Mesenteric fat pad (tissue), 1 donor: ENCODE measurements at places on chromosomes 11 and 22. TPM values are rescaled to one million over a fixed set of nuclear protein-coding genes. Genes with fewer than 3 reads are reported as not detected.

The BATF2 gene
- total RNA-seq = 2.1 TPM

GRCh38 chr11:79174045-79175008 lies 266.5 kb downstream of the TENM4 start:
- no peak for DNase-seq

The CBLIF gene
- not detected for total RNA-seq

DNA sequence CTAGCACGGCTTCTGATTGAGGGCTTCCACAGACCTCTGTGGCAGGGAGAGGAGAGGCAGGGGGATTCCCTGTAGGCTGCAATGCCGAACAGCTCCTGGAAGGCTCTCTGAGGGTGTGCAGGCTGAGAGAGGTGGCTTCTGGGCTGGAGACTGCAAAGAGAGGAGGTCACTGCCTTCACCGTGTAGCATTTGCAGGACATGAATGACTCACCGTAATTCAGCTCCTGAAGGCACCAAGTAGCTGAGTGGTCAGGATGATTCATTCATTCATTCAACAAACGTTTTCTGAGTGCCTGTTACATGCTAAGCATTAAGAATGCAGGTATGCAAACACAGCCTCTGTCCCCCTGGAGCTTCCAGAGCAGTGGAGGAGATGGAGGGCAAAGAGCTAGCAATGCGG lies 18.0 kb upstream of the EIF3D start:
- DNase-seq = no peak

- DNase-seq = peak; percentile 64
Measured at GRCh38 chr11:118098996-118099837, 12.5 kb upstream of the SMIM35 start.

GRCh38 chr11:62555464-62556107 lies 9.0 kb upstream of the AHNAK start:
- DNase-seq = no peak
